ENCODE measurements at places on chromosomes 6 and 20.

- DNase-seq: no peak
Observed at GRCh38 chr6:32047084-32047478, 8.9 kb downstream of the CYP21A2 start.

GRCh38 chr6:94144807-94145206, 725.4 kb upstream of the EPHA7 start:
- no peak for DNase-seq

DNA sequence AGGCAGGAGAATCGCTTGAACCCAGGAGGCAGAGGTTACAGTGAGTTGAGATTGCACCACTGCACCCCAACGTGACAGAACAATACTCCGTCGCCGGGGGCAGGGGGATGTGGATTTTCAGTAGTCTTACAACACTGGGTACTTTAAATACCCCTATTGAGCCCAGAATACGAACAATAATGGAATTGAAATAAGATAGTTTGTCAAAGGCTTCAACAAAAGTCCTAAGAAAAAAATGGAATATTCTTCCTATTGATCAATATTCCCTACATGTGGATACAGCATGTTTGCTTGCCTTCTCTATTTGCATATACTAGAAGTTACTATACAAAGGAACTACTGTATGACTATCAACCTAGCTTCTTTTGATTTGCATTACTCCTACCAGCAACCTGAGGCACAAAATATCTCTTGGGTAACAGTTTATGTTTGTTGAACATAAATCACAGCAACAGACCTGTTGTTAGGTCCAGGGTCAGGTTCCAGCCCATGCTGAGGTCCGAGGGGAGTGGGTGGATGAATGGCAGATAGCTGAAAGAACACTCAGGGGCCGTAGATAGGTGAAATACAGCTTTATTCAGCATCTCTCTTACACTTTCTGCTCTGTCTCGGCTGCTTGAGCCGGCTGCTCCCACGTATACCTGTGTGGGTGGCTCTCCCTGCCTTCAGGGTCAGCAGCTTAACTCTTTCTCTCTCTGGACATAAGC, 23.8 kb downstream of the MAN1A1 start:
- DNase-seq: no peak

GRCh38 chr6:6588064-6588923, at the start of gene LY86:
TSS of gene LY86 (plus strand) at chr6:6588720. CDS start at chr6:6588735, 15 bp downstream.
- no peak for DNase-seq

- DNase-seq: no peak
Observed at GRCh38 chr6:9224539-9224938, 789.2 kb upstream of the SLC35B3 start.

DNA sequence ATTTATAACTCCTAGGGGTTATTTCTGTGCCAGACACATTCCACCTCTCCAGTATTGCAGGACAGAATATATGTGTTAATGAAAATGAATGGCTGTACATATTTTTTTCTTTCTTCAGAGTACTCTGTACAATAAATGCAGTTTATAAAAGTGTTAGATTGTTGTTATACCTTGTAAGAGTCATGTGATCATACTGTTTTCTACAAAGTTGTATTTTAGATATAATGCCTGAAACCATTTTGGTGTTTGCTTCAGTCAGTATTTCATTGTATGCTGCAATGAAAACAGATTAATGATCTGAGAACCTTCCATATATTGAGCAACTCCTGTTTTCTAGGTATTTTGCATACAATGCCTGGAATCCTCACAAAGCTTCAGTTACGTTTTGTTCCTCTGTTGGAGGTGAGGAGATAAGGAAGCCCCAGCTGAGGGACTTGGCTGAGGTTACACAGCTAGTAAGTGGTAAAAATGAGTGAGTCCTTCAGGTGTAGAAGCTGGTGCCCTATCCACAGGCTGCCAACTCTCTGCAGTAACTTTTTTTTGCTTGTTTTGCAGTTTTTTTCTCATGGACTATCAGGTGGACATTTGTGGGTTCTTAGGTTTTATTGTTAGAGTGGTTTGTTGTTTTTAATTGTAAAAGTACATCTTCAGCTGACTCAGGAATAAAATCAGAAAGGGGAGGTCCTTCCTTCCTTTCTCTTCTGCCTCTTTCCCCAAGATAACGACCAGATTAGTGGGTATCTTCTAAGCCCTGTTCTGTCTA, 11.6 kb downstream of the PDCD2 start:
- DNase-seq: no peak

- no peak for DNase-seq
Observed at GRCh38 chr6:146887447-146888077, 288.8 kb downstream of the ADGB start.

DNA sequence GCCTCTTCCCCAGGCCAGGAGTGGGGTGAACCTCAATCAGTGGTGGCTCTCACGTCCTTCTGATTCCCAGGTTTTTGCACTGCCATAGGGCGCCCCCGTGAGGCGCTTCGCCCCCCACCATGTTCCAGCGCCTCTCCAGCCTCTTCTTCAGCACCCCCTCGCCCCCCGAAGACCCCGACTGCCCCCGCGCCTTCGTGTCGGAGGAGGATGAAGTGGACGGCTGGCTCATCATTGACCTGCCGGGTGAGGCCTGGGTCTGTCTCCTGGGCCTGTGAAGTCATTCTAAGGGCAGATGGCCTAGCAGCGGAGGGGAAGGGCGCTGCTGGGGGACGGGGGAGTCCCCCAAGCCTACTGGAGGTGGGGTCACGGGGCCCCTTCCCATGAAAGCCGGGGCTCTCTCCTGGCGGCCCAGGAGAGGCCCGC, 4.5 kb downstream of the TP53INP2 start:
- peak; percentile 9 for DNase-seq

All from NCI-H1436 (cell line).